ENCODE measurements at places on chromosomes 12 and 14.
A peak's percentile ranks its signal among the peaks of the same experiment; 100 is the strongest.

- no peak for DNase-seq
Observed at GRCh38 chr14:89534902-89535685, 118.1 kb upstream of the FOXN3 start.

DNA sequence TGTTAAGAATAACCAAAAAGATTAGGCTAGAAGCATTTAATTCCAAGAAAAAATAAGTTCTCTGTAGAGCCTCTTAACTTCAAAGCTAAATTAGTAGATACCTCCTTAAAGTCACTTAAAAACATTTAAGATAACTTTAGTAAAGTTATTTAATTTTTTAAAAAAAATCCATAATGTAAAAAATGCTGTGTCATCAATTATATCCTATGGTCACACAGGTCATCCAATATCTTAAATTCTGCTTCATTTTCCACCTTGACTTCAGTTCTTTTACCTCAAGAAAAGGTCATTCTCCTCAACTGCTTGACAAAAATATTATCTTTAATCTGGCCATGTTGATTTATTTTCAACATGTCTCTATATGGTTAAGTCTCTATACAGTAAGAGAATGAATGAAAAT lies 274.3 kb downstream of the PRKD1 start:
- DNase-seq: no peak

DNA sequence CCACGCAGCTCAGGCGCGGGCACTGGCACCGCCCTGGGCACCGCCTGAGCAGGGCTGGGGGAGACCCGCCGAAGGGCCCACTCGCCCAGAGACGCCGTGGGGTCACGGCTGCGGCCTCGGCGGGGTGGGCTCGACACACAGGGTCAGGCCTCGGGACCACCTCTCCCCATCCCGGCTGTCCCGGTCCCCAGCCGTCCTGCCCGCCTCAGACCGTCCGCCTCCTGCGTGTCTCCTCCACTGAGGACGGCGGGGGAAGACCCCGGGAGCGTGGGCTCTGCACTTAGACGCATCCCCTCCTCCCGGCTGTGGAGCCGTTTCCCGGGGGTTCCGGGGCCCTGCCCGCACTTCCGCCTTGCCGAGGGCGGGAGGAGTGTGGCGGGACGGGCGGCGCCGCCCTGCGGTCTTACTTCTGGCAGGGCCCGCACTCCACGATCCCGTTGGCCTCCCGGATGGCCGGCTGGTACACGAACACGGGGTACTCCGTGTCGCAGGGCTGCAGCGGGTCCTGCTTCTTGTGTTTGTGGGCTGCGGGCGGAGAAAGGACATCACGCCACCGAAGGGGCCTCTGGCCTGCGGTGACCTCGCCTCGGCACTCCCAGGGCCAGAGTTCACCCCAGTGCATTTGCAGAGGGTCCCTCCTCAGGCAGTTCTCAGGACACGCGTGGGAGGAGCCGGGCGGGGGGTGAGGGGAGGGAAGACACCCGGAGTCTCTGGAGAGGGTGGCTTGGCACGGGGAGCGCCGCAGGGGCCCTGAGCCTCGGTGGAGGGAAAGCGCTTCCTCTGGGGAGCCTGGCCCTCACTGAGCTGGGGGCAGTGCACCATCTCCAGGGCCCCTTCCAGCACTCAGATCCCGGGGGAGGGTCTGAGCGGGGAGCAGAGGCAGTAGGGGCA lies 23.1 kb upstream of the LRTM2 start:
- peak; percentile 47 for DNase-seq

GRCh38 chr12:16685107-16685506 lies 79.1 kb upstream of the LMO3 start:
- DNase-seq: no peak

DNA sequence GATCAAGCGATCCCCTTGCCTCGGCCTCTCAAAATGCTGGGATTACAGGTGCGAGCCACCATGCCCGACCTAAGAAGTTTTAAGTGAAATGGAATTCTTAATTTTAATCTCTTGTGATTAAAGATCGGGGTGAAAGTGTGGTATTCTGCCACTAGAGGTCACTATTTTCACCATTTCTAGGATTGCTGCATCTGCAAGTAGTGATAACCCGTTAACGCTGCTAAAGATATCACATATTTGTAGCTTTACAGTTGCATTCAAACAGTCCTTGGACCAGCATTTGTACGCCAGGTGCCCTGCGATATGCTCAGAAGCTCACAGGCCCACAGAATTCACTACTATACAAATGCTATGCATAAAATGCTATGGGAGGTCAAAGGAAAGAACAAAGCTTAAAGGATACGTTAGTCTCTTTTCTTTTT lies 19.3 kb downstream of the CCDC62 start:
- no peak for DNase-seq

- DNase-seq: peak; percentile 13
Observed at GRCh38 chr12:103884316-103884715, 43.3 kb upstream of the NT5DC3 start.

- no peak for DNase-seq
Observed at GRCh38 chr14:58946431-58946830, 242.0 kb upstream of the DAAM1 start.

All from effector CD4-positive, alpha-beta T cell (primary cell).